ENCODE measurements at places on chromosomes 12 and 14. TPM values are rescaled to one million over a fixed set of nuclear protein-coding genes. Genes with fewer than 3 reads are reported as not detected.

The KRT74 gene
- total RNA-seq, result not detected

The ACSS3 gene
- total RNA-seq, result 0.34 TPM

The FOXN4 gene
- not detected for total RNA-seq

The CDCA3 gene
- total RNA-seq, result 2.7 TPM

The NYNRIN gene
- 3.9 TPM for total RNA-seq

The MYO1H gene
- not detected for total RNA-seq

The HVCN1 gene
- total RNA-seq, result 4.9 TPM

The KRT73 gene
- total RNA-seq, result not detected

The APPL2 gene
- 20.2 TPM for total RNA-seq

The EML5 gene
- 0.09 TPM for total RNA-seq

The BEST3 gene
- 0.11 TPM for total RNA-seq

The LTBR gene
- total RNA-seq, result 25.5 TPM

The HOXC10 gene
- not detected for total RNA-seq

Measured in dermis lymphatic vessel endothelial cell (primary cell).